Common myeloid progenitor, CD34-positive (primary cell): ENCODE measurements at places on chromosomes 6 and 20.

- no peak for DNase-seq
These were observed 485.3 kb upstream of the BTBD3 start for GRCh38 chr20:11432407-11432806.

DNA sequence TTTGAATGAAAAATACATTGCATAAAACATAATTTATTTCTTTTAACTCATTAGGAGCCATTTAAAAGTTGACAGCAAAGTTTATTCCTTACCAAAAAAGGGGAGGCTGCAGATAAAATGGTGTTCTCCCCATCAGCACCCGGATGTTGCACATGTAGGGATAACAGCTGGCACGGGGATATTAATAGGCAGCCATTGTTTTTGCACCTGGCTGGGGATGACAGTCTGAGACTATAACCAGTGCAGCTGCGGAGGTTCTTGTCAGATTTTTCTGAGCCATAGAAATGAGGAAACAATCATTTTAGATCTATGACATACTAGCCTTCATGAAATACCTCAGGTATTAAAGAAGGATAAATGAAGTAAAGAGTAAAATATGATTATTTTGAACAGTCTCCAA, 20.1 kb upstream of the HECA start:
- no peak for DNase-seq

GRCh38 chr6:156857573-156857972, 80.4 kb downstream of the ARID1B start:
- no peak for DNase-seq

DNA sequence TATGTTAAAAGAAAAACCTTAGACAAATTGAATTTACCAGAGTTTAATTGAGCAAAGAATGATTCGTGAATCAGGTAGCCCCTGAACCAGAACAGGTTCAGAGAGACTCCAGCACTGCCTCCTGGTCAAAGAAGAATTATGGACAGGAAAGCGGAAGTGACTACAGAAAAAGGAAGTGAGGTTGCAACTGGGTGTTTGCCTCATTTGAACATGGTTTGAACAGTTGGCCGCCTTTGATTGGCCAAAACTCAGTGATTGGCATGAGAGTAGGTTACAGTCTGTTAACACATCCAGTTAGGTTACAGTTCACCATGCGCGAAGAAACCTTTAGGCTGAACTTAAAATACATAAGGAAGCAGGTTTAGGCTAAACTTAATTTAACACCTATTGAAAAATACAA, 248.8 kb downstream of the TFAP2A start:
- no peak for DNase-seq

GRCh38 chr6:25173951-25174474, 105.2 kb upstream of the CARMIL1 start:
- peak; percentile 83 for DNase-seq

DNA sequence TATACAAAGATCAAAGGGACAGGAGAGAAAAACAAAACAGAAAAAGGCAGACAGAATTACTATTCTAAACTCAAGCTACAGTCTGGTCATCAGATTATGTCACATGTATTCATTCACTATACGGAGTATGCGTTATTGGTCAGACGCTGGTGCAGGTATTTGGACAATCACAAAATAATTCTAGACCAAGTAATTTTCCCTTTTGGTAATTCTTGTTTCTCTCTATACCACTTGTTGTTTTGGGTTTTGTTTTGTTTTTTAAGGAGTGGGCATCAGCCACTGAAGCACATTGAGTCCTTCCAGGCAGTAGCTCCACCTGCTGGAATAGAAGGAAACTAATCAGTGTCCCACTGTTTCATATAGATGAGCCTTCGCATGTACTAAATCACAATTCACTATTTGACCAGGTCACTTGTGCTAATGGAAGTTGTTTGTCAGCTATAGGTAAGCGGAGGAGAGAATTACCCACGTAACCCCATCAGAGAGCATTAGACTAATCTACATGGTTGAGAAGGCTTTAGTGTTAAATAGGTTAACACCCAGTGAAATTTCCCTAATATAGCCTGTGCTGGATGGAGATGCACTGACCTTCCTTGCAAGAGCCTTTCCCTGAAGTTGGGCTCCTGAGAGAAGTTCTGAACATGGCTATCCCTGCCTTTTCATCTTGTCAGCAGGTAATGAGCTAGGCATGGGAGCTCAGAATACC, 77.9 kb downstream of the TNFAIP3 start:
- DNase-seq, result peak; percentile 73

DNA sequence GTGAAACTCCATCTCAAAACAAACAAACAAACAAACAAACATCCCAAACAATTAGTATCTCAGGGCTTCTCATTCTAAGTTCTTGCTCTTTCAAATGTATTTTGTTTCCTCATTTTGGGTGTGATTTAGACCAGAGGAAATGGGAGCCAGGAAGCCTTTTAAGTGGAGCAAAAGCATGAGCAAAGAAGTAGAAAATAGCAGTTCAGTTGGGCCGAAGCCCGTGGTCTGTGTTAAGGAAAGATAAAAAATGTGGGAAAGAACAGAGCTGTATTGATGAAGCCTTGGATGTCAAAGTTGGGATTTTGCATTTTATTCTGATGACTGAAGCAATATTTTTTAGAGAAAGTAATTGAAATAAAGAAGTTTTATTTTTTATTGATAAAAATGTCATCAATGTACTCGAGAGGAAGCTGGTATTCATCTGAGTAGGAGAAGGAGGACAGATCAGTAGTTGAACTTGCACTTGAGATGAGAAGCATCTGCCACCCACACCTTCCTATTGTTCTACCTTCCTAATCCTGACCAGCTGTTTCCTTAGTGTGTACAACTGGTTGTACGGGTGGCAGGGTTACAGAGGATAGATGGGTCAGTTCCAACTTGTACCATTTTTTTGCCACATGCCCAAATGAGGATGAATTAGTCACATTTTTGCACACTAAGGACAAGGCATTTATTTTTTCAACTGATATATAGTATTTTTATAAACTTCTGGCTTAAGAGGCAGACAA, 56.1 kb downstream of the KIAA0408 start:
- no peak for DNase-seq

DNA sequence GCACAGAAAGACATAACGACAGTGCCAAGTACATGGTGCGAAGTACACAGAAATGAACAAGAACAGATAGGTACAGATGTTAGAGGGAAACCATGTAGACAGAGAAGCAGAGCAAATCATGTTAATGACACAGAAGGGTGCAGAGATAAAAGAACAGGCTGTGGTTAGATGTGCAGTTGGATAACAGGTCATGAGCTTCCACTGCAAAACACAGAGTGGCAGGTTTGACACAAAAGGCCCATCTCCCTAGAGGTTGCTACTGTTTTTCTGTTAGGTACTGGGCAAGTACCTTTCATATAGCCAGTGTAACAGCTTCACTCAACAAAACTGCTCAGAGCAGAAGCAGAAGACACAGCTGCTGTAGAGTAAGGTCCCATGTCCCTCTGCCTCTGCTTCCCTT, 84.6 kb downstream of the AK9 start:
- DNase-seq, result no peak

DNA sequence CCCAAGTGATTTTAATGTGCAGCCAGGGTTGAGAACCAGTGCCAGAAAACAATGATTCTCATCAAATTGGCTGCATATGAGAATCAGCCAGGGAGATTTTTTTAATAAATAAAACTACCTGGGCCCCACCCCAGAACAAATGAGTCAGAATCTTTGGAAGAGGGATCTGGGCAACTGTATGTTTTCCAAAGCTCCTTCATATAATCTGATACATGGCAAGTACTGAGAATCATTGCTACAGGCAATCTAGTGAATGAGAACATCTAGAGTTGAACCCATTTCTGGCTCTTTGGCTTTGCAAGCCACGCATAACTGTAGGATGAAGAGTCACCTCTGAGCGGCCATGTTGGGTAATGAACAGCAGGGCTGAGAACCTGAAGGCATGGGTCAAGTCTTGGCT, 26.1 kb upstream of the DSP start:
- no peak for DNase-seq

GRCh38 chr6:70175770-70176169, 127.1 kb downstream of the COL9A1 start:
- no peak for DNase-seq

GRCh38 chr6:113065611-113066010, 718.5 kb downstream of the RFPL4B start:
- DNase-seq, result no peak

- DNase-seq, result no peak
These were observed 234.7 kb upstream of the SASH1 start for GRCh38 chr6:148107911-148108310.

- peak; percentile 65 for DNase-seq
These were observed 10.5 kb upstream of the ZNF334 start for GRCh38 chr20:46523696-46524328.

GRCh38 chr6:22141241-22141745, 155.5 kb downstream of the PRL start:
- DNase-seq, result peak; percentile 40

DNA sequence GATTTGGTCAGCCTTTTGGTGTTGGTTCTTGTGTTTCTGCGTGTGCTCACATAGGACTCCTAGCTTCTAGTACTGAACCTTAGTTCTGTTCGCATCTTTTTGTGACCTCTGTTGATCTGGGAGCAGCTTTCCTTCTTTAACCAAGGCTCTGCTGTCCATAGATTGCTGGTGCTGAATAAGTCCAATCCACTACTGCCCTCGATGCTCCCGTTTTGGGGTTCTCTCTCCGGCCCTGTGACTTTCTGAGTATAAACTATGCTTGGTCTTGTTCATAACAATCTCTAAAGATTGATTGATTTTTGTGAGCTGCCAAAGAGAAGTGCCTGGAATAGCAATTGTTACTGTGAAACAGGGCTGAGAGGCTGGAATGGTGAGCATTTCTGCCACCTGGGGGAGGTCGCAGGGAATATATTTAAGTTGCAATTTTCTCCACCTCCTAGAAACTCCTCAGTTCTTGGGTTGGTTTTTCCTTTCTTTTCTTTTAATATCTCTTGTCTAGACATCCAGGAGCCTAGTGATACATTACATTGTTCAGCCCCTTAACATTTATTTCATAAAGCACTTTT, 422.9 kb upstream of the CHD6 start:
- no peak for DNase-seq

GRCh38 chr6:133918208-133918930, 29.5 kb downstream of the TCF21 start:
- no peak for DNase-seq

GRCh38 chr6:166162599-166163342, 4.9 kb downstream of the TBXT start:
- no peak for DNase-seq

GRCh38 chr6:103886951-103887350, 972.8 kb downstream of the HACE1 start:
- DNase-seq, result no peak

GRCh38 chr20:9515214-9515585, 810 bp downstream of the LAMP5 start:
- no peak for DNase-seq

DNA sequence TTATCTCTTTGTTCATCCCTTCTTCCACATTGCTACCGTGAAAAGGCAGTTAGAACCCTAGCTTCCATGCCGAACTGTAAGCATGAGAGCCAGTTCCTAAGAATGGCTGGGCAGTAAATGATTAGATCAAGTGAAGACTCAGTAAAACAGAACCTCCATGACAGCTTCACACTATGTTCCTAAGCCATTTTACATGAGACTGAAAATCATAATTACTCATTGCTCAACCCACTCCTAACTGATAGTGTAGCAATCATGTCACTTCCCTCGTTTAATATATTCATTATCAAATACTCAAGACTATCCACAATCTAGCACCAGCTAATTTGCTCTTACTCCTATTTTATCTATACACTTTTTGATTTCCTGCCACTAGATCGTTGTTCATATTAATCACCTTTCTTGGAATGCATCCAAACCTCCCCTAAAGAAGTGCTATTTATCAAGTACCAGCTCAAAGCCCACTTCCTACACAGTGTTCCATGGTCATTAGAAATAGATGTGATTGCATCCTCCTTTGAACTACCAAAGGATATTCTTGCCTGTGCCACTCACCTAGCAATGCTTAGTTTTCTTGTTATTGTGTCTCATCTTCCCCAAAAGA, 6.0 kb downstream of the TMEM30A start:
- DNase-seq, result no peak

DNA sequence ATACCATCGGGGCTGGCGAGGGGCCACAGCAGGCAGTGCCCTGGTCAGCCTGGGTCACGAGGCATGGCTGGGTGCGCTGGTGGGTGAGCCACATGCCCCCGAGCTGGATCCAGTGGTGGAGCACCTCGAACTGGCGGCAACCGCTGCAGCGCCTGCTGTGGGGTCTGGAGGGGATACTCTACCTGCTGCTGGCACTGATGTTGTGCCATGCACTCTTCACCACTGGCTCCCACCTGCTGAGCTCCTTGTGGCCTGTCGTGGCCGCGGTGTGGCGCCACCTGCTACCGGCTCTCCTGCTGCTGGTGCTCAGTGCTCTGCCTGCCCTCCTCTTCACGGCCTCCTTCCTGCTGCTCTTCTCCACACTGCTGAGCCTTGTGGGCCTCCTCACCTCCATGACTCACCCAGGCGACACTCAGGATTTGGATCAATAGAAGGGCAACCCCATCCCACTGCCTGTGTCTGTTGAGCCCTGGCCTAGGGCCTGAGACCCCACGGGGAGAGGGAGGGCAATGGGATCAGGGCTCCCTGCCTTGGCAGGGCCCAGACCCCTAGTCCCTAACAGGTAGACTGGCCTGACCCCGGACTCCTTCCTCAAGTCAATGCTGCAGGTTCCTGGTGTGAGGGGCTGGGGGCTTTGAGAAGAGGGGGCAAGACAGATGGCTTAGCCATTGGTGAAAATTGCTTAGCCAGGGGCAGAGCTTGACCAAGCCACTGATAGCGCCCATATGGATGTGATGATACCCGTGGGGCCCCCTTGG, 598 bp downstream of the TMEM239 start:
- no peak for DNase-seq

GRCh38 chr6:156438350-156438923, 338.7 kb upstream of the ARID1B start:
- no peak for DNase-seq

GRCh38 chr6:46042355-46042999, 26.8 kb upstream of the CLIC5 start:
- peak; percentile 31 for DNase-seq

DNA sequence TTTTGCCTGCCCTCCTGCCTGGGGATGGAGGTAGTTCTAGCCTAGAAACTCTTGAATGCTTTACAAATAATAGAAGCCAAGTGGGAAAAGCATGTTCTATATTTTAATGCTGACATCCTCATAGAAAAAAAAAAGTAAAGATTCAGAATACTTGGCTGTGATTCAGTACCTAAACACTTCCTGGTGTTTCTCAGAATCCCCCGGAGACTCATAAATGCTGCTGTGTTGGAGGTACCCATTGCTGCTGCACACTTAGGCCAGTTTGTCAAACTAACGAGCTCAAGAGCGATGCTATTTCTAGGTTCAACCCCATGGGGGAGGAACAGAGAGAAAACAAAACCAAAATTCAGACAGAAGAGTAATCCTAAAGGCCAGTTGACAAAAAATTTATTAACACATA, 38.8 kb upstream of the ZFP64 start:
- no peak for DNase-seq
